ENCODE measurements at places on chromosomes 2 and 18.

DNA sequence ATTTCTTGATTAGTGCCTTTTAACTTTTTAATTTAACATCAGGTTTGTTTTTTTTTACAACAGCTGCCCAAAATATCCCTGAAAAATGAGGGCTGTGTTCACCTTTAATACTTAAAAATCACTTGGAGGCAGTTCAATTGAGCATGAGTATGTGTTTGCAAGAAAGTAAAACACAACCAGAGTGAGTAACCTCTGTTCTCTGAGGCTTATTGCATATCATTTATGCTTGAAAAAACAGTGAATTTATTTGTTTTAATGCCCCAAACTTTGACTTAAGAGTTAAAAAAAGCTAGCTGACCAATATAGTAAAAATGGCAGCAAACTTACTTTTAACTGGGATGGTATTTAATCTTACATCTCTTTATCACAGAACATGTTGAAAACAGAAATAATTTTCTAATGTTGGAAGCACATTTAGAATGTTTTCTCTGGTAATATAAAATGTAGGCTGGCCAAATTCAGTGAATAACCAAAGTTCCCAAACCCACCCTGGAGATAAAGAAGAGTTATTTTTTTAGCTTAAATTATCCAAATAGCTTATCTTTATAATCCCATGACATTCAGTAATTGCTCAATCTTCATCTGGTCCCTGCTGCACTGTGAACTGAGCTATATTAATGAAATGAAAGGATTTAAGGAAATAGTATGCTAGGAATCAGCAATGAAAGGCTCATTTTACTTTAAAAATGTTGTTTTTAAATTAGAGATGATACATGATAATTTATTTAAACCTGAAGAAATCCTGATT lies 24.8 kb upstream of the EFEMP1 start:
- DNase-seq = no peak

GRCh38 chr2:15334644-15335326 lies 226.3 kb downstream of the NBAS start:
- DNase-seq = no peak

GRCh38 chr2:168024459-168024858 lies 222.9 kb downstream of the STK39 start:
- DNase-seq = no peak

DNA sequence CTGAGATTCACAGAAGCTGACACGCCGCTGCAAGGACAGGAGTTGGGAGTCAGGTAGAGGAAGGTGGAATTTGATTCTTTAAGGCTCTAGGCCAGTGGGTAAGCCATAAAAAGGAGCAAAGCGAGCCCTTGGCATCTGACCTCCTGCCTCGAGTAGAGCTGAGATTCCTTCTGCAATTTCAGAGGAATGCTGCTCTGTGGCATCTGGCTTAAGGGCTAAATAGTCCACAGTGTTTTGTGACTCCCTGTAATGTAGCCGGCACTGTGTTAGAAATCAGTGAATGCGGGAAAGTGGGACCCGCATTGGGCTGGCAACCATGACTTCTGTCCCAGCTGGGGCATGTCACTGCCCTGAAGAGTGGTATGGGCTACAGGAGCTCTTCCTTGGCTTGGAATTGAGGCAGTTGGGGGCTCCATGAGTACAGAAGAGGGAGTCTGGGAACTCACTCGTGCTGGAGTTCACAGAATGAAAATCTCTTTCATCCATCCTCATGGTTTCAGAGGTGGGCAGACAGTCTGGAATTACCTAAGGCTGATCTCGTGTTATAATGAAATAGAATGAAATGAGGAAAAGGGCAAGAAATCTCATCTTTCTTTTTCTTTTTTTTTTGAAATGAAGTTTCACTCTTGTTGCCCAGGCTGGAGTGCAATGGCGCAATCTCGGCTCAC lies 12.7 kb upstream of the MYCN start:
- DNase-seq = no peak

DNA sequence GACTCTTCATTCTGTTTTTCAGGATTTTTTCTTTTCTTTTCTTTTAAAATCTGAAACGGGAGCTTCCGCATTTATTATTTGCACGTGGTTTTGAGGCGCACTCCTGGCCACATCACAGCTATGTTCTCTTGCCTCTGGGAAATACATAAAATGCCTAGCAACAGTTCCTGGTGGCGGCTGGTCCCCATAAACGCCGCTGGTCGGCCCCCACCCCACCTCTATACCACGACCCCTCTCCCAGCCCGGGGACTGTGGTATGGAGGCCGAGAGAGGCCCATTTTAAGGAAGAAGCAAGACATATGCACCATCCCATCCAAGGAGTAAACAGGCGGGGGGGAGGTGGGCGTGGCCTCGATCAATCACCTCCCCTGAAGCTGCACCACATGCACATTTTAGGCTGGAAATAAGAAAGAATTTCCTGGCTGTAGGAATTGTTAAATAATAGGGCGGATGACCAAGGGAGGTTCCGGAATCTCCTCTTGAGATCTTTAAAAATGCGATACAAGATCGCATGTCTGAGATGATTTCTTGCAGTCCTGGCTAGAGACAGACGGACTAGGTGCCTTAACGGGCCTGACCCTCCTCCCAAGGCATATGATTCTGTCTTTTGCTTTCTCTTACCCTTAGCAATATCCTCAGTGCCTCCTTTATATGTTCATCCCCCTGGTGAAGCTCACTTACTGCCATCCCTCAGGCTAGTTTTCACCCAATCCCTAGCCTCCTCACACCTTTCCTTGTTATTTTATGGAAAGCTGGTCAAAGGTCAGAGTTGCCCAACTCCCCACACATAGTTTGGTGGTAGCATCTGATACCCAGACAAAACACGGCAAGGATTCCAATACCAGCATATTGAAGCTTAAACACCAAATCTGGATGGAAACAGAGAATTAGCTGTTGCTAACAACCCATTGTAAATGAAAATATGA lies 82.4 kb downstream of the BCL2 start:
- DNase-seq = no peak

GRCh38 chr2:6290217-6291015 lies 575.3 kb downstream of the CMPK2 start:
- DNase-seq = no peak

DNA sequence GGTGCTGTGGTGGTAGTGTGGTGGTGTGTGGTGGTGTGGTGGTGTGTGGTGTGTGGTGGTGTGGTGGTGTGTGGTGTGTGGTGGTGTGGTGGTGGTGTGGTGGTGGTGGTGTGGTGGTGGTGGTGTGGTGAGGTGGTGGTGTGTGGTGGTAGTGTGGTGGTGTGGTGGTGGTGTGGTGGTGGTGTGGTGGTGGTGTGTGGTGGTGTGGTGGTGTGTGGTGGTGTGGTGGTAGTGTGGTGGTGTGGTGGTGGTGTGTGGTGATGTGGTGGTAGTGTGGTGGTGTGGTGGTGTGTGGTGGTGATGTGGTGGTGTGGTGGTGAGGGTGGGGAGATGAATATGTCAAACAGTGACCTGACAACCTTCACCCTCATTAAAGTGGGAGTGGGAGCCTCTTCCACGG lies 55.6 kb upstream of the DLGAP1 start:
- DNase-seq = no peak
